NCI-H2171 (cell line): ENCODE measurements at places on chromosomes 5 and 9.

DNA sequence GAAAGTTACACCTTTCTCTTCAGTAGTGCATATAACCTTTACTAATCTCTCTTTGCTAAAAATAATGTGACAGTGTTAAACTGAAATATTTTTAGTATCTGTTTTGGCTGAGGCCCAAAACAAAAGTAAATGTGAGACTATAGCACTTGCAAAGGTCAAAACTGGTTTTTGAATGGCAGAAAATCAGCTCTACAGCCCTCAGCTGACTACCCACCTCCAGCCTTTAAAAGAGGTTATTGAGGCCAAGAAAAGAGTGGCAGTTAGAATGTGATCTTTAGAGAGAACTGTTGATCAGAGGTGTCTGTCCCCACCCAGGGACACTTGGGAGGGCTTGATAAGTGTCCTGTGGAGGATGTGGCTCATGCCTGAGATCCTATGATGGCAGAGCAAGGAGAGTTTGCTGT, 30.9 kb downstream of the PRKACG start:
- no peak for DNase-seq

DNA sequence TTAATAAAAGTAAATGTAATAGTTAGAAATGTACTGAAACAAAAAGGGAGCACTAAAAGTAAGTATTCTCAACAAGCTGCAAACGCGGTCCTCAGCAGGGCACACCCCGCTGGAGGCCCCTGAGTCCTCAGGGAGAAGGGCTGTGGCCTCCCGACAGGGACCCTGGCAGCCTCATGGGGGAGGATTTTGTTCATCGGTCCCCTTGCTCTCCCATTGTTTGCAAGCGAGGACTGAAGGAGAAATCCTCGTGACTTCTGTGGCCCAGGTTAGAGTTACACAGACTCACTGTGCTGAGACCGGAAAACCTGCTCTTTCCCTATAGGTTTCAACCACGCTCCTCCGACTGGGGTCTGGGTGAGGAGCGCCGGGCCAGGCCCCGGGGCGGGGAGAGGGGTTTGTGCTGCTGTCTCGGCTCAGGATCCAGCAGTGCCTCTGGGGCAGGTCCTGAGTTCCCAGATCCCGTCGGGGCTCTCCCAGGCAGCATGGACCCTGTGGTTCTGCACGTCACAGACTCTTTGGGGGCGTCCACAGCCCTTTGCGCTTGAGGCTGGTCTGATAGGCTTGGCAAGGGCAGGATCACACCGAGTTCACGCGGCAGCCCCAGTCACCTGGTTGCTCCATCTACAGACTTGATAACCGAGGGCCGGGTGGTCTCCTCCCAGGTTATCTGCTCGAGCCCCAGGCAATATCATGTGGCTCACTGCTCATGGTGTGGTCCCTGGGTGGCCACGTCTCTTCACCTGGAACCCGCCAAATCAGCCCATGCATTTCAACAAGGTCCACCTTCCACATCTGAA, 38.8 kb downstream of the MRPL36 start:
- no peak for DNase-seq

DNA sequence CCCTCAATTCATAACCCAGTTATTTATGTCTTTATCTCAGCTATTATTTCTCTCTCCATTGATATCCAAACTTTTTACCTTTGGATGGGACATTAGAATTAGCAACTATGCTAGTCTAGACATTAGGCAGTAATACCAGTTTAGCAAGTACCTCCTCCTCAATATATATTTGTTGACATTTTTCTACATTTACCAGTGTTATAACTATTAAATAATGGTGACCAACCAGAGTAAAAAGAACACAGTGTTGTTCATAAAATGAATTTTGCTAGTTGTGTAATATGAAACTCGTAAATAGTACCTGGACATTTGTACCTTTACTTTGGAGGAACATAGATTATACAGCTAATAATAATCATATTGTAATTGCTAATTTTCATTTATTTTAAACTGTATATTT, 554.6 kb upstream of the CDH6 start:
- no peak for DNase-seq

GRCh38 chr5:54537725-54538124, 20.2 kb downstream of the SNX18 start:
- DNase-seq: no peak

GRCh38 chr5:54869691-54870090, 115.7 kb downstream of the ESM1 start:
- no peak for DNase-seq

- no peak for DNase-seq
Observed at GRCh38 chr5:161889971-161890370, 42.1 kb downstream of the GABRA1 start.

DNA sequence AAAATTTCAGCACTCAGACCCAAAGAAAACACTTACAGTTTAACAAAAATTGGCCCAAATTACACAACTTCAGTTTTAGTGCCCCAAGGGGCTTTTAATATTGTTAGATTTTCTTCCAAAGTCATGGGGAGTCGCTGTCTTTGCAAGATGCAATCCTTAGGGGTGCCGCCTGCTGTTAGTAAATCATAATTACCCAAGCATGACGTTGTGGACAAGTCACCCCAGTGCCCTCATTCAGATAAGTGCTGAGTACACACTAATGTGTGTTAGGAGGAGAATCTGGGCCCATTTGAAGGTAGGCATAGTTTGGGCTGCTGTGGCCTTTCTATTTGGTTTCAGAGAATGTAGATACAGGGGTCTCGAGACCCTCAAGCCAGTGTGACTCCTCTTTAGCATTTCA, 138.1 kb downstream of the SV2C start:
- no peak for DNase-seq

DNA sequence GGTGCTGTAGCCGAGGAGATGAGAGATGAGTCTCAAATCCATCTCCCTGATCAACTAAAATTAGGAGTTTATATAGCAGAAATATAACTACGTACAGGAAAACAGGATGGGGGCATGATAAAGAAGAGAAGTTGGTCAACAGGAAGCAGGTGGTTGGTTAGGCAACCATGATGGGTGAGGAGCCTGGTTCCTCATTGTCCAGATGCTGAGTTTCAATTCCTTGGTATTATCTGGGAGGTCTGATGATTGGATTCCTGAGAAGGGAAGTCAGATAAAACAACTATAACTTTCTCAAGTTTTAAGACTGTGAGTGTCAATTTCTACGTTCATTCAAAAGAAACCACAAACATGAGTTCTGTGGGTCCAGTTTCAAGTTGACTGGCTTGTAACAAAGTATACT, 323.9 kb downstream of the MTRR start:
- DNase-seq: no peak

DNA sequence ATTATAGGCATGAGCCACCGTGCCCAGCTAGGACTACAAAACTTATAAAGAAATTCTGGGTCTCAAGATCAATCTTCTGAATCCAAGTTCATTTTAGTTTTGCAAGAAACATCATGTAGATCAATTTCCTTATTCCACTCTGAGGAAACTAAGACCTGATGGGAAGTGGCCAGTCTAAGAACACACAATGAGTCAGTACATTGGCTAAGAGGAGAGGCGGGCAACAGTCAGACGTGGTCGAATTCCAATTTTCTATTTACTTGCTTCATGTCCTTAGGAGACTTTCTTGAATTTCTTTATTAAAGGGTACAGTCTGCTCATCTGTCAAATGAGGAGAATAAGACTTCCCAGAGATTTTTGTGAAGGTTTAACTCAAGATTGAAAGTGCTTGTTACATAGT, 432.1 kb upstream of the BRINP1 start:
- DNase-seq: no peak

GRCh38 chr5:149801307-149801990, 71.3 kb downstream of the PPARGC1B start:
- DNase-seq: no peak

DNA sequence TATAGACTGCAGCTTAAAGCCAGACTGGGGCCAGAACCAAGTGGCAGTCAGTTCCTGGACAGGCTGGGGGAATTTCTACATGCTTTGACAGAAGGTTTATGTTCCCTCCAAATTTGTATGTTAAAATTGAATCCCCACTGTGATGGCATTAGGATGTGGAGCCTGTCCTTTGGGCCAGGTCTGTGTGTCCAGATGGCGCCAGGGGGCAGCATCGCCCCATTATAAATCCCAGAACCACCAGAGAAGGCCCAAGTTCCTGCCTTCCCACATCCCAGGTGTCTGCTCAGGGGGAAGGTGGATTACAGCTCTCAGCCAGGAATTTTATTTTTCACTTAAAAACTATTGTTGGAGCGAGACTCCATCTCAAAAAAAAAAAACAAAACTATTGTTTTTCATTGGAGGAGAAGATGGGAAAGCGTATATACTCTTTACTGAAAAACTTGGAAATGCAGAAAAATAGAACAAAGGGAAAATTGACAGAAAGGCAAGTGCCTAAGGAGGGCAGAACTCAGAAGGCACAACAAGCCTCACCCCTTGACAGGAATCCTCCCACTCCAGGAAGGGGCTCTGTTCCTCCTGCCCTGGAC, 5.0 kb downstream of the IL3 start:
- peak; percentile 46 for DNase-seq

GRCh38 chr5:124660229-124661093, 86.0 kb downstream of the ZNF608 start:
- no peak for DNase-seq

DNA sequence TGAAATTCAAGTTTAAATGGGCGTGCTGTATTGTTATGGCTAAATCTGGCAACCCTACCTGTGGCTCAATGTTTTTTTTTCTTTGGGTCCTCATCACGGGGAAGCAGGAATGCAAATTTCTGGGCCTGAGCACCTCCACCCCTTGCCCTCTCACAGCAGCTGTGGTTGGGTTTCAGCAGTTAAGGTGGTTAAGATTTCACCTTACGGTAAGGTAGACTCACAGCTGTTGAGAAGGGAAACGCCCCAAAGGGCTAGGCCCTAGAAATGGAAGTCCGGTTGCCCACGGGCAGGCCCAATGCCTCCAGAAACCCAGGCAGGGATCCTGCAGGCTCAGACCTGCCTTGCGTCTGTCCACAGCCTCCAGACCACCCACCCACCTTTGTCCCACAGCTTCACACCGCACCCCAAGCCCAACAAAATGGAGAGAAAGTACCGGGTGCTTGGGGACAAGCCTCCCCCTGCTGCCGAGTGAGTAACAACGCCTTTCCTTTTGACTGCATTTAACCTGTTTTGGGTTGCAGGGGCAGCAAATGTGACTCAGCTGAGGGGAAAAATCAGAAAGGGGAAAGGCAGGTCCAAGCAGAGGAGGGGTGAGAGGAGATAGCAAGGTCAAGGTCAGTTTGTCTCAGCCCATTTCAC, 48.1 kb upstream of the TDRD7 start:
- no peak for DNase-seq

DNA sequence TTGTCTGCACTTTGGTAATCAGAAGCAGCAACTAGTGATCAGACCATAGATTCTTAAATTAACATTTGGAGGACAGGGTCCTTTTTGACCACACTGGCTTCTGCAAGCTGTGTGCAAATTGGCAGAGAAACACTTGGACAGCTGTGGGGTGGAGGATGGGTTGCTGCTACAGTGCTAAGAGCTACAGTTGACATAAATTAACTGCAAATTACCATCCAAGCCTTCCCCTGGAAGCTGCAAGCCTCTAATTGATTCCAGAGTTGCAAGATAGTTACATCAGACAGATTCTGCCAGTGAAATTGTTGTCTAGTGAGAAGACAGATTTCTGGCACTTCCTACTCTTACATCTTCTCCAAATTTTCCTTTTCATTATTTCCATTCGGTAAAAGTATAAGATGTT, 517.7 kb downstream of the DIRAS2 start:
- DNase-seq: peak; percentile 55

DNA sequence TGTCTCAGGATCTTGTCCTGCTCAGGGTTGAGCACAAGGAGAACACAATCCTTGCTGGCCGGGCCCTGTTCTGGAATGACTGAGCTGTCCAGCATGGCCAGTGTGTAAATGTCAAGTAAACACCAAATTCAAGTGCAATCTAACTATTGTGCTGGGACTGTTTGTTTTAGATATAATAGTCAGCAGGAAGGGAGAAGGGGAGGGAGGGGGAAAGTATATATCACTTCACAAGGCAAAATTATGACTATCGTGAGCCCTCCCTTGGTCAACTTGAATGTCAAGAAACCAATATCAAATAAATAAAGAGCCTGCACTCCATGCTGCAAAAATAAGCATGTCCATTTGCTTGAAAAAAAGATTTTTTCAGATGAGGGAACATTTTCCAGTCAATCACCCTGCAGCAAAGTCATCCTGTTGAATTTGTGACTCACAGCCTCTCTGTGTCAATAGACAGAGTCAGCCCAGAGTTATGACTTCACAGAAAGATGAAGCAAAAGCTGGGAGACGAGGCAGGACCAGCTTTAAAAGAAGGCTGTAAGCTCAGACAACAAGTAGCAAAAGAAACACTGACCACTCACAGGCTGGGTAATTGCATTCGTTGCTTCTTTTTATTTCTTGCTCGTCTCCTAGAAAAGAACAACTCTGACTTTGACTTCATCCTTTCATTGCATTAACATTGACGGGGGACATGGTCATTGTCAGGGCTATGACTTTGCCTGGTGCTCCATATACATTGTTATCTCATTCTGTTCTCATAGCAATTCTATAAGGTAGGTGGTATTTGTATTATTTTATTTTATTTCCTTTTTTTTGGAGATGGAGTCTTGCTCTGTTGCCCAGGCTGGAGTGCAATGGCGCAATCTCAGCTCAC, 15.3 kb upstream of the KLF4 start:
- DNase-seq: no peak

DNA sequence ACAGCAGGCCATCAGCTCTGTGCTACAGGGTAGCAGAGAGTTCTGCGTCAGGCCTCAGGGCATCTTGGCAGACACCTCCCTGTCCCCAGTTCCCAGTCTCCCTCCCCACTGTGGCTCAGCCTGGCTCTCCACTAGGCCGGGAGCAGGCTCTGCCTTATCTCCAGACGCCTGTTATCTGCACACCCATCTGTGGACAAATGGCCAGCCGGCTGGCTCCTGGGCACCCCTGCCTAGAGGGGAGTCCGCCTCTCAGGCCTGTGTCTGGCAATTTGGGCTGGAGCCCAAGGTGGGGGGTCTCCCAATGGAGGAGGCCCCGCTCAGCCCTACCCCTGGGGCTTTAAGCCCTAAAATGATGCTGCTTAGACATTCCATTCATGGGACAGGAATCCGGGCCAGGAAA, 39.2 kb upstream of the HAND1 start:
- DNase-seq: no peak

GRCh38 chr5:166317425-166317824, 1974.0 kb upstream of the WWC1 start:
- DNase-seq: no peak

- no peak for DNase-seq
Observed at GRCh38 chr5:139110526-139111168, 87.5 kb downstream of the SIL1 start.

DNA sequence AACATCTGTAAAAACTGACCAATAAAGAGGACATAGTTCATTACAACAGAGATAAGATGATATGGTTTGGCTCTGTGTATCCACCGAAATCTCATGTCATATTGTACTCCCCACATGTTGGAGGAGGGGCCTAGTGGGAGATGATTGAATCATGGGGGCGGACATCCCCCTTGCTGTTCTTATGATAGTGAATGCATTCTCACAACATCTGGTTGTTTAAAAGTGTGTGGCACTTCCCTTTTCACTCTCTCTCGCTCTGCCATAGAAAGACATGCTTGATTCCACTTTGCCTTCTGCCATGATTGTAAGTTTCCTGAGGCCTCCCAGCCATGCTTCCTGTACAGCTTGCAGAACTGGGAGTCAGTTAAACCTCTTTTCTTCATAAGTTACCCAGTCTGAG, 292.8 kb downstream of the SLF1 start:
- DNase-seq: no peak
